ENCODE measurements at places on chromosomes 4 and X.

GRCh38 chrX:7117587-7117986 is 29.9 kb upstream of the STS start:
- no peak for DNase-seq

- no peak for DNase-seq
These were observed 20.7 kb downstream of the SPANXC start for GRCh38 chrX:141221611-141222010.

- no peak for DNase-seq
These were observed 603.9 kb downstream of the INPP4B start for GRCh38 chr4:142242156-142242555.

DNA sequence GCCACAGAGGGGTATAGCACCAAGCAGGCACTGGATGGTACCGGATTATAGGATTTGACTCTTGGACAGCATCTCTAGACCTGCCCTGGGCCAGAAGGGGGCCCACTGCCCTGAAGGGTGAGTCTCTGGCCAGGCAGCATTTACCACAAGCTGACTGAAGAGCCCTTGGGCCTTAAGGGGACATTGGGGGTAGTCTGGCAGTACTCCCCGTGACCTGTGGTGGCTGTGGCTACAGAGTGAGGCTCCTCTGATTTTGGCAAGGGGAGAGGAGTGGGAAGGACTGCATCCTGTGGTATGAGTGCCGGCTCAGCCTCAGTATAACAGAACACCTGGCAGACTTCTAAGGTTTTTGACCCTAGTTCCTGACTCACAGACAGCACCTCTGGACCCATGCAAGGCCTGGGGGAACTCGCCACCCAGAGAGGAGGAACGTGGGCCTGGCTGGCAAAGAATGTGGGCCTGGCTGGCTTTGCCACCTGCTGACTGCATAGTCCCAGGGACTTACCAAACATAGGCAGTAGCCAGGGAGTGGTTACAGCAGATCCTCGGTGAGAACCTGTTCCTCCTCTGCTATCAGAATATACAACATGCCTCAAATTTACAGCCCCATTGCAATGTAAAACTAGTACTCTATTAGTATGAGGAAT is 48.1 kb downstream of the ABCB7 start:
- DNase-seq = no peak

GRCh38 chr4:8703401-8703696 is 110.8 kb downstream of the CPZ start:
- no peak for DNase-seq

- DNase-seq = no peak
These were observed 5.7 kb upstream of the MPC1L start for GRCh38 chrX:40617566-40617965.

DNA sequence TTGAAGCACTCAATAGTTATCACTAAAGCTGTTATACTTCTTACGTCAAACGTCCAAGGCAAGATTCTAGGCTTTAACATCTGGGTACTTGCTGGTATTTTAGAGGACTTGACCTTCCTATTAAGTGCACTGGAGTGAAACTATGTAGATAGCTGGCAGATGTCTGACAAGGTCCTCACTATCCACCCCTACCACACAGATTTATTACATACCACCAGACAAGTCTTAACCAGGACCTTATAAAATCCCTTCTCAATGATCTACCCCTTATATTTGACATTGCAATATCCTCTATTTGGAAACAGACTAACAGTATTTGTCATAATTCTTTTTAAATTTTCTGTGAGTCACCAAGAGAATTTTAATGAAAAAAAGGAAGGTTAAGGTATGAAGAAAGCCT is 78.8 kb downstream of the PDGFC start:
- DNase-seq = no peak

- no peak for DNase-seq
These were observed 91.5 kb downstream of the COX18 start for GRCh38 chr4:72977936-72978485.

DNA sequence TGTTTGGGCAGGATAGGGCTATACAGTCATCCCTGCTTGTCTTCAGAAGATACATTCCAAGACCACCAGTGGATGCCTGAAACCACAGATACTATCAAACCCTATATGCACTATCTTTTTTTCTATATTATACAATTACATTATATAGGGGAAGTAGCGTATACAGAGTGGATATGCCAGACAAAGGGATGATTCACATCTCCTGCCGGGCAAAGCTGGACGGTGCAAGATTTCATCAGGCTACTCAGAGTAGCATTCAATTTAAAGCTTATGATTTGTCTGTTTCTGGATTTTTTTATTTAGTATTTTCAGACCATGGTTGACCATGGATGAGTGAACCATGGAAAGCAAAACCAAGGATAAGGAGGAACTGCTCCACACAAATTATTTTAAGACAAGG is 7.0 kb upstream of the AMTN start:
- DNase-seq = no peak

- DNase-seq = no peak
These were observed 8.4 kb downstream of the CNGA1 start for GRCh38 chr4:48008021-48008596.

DNA sequence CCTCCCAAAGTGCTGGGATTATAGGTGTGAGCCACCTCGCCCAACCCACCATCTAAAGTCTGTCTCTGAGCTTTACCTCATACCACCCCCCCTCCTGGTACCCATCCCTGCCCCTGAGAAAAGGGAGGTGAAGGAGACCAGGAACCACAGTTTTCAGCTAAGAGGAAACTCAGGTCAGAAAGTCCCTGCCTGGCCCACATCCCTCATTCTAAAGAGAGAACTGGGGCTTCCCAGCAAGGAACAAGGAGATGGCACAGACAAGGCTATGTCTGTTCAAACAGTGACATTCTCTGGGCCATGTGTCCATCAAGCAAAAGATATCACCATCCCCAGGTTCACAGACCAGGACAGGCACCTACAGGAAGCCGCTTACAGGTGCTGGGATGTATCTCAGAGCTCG is 15.8 kb upstream of the CSF2RA start:
- no peak for DNase-seq

DNA sequence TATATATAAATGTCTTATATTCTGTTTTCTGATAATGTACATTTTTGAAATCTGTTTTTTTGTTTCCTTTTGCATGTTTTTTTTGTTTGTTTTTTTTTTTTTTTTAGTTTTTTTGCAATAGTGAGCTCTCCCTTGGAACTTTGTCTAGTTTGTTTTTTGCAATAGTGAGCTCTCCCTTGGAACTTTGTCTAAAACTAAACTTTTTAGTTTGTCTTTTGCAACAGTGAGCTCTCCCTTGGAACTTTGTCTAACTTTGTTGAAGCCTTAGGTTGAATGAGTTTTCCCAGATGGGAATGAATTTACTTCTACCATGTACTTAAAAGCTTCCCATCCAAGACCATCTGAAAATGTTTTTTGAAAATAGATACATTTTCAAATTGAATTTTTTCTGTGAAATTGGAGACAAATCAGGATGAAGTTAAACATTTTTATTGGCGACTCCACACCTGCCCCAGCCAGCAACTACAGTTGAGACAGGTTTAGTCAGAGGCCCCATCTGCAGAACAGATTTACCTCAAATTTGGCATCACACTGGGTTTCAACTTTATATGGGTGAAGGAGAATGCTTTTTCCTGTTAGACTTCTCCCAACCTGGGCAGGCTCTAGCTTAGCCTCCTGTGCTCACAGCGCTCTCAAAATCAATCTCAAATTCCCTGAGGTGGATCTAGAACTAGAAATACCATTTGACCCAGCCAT is 16.0 kb downstream of the SLC9B2 start:
- DNase-seq = no peak
